NCI-H2081 treated with DMSO at 0.1 percent for 48 hours (cell line): ENCODE measurements at places on chromosomes 3 and 15.

DNA sequence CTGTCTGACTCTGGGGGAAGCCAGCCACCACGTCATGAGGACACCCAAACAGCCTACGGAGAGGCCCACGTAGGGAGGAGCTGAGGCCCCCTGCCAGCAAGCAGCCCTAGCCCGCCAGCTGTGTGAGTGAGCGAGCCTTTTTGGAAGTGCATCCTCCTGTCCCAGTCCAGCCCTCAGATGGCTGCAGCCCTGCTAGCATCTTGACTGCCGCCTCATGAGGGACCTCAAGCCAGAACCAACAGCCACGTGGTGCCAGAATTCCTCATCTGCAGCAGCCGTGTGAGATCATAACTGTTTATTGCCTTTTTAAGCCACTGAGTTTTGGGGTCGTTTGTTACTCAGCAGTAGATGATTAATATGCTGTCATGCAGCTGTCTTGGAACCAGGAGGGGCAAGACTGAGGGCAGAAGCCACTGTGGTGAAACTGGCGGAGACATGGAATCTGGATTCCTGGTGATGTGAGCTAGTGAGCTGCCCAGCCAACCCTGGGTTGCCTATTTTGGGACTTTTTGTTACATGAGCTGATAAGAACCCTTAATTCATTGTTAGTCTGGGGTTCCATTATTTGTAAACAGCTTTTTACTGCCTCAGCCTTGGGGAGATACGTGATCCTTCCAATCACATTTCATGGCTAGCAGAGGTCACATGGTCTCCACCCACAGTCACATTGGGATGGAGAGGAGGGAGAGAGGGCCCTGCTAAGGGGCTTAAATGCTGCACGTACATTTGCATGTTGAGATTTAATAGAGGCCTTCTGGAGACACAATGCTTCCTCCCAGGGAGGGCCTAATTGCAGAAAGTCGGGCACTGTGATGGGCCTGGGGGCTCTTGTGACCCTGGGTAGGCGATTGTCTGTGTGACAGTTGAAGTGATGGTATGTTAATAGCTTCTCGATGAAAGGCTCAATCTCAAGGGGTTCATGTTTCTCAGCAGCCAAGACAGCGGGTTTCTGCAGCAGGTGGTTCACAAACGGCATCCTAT is 73.8 kb downstream of the RPLP1 start:
- no peak for DNase-seq

DNA sequence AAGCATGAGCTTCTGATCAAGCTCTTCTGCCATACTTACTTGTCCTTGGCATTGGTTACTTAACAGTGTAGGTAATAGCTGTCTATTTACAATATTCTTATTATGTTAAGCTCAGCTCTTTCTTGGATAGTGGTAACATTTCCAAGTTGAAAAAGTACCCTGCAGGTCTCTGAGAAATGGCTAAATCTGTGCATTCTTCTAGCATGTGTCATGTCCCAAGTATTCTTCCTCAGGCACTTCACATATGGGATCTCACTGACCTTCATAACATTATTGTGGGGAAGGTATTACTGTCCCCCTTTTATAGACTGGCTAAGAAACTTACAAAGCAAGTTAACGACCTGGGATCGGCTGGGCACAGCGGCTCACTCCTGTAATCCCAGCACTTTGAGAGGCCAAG is 236.1 kb downstream of the RORA start:
- no peak for DNase-seq

- DNase-seq: no peak
Observed at GRCh38 chr15:31932576-31932975, 97.7 kb upstream of the CHRNA7 start.

GRCh38 chr15:71167445-71168165 is 52.3 kb downstream of the THSD4 start:
- no peak for DNase-seq

DNA sequence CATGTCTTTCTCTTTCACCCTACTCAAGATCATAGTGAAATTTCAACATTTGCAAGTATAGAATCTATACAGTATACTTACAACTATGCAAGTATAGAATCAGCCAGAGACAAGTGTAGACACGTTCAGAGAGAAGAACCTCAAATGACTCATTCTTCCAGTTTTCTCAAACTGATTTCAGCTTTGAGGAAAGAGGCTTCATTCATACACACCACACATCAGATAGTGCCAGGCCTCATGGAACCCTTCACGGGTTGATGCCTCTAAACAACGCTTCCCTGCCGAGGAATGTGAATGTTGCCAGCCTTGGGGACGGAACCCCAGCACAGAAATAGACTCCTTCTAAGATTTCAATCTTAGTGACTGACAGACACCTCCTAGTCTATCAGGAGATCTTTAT is 135.7 kb downstream of the FOXP1 start:
- no peak for DNase-seq

GRCh38 chr3:150094150-150094933 is 123.6 kb upstream of the PFN2 start:
- no peak for DNase-seq

DNA sequence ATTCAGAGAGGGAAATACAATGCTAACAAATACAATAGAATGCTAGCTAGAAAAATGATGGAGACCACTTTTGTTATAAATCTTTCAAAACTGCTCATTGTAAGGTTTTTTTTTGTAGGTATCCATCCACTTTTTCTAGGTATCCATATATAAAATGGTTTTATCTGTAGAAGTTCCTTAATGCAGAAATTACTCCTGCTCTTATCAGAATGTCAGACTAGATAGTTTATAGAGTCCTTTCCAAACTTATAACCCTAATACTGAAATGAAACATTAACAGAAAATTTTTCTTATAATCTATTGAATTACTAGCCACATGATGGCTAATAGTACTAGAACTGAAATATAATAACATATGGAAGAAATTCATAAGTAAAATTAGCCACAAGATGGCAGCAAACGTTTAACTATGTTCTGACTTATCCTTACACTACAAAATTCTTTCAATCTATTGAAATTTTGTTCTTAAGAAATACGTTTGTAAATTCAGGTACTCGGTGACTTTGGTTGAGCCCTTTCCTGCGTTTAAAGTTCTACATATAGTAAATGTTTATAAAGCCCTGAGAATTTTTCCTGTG is 58.5 kb downstream of the ECT2 start:
- peak; percentile 37 for DNase-seq

DNA sequence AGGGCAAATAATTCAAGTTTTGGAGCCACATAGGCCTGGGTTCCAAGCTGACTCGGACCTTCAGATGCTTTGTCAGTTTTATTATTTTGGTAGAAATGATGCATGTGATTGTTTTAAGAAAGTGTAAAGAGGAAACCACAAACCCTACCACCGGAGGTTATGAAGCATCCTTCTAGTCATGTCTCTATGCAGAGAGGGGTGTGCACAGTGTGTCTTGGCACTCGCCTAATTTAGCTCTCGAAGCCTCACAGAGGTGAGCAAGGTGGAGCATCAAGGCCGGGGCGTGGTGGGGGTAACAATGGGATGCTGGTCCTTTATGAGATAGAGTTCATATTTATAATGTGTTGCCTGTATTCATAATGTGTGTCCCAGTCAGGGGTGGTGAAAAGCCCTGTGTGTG is 63.7 kb upstream of the SMAD6 start:
- no peak for DNase-seq

GRCh38 chr3:66033241-66034138 is 5.2 kb downstream of the MAGI1 start:
- no peak for DNase-seq

DNA sequence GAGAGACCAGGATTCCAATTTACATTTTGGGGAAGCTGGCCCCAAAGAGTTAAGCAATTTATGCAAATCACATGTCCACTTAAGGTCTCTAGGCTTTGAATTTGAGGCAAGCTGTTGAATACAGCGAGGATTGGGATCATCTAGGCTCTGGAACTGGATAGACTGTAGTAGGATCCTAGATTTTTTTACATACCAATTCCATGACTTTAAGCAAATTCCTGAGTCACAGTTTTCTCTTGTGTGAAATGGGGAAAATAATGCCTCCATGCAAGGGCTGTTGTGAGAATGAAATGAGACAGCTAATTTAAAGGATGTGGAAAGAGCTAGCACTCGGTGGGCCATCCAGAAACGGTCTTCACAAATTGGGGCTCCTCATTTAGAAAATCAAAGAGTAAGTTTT is 103.4 kb downstream of the MINAR1 start:
- no peak for DNase-seq

DNA sequence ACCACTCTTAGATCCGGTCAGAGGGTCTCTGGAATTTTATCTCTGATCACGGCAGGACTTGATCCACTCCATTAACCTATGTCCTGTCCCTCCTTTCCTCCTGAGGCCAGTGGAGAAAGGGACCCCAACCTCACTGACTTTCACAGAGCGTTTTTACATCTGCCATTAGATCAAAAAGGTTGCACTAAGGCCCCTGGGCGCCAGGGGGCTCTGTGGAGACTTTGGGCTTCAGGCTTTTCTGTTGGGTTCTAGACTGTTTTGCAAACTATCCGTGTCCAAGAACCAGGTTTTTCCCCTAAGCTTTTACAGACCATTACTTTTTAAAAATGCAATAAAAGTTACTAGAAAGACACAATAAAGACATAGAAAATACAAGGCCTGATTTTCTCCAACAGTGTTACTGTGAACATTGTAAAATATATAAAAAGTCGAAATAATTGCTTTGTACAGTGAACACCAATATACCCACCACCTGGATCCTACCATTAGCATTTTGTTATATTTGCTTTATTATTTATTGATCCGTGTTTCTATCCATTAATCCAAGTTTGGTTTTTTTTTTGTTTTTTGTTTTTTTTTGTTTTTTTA is 159.7 kb downstream of the POLR2M start:
- DNase-seq: no peak

GRCh38 chr3:182786564-182787196 is 6.6 kb upstream of the ATP11B start:
- DNase-seq: no peak

DNA sequence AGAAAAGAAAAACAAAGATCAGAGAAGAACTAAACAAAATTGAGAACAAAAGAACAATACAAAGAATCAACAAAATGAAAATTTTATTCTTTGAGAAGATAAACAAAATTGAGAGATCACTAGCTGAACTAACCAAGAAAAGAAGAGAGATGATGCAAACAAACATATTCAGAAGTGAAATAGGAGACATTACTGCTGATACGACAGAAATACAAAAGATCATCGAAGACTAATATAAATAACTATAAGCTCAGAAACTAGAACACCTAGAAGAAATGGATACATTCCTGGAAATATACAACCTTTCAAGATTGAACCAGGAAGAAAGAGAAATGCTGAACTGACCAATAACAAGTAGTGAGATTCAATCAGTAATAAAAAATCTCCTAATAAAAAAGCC is 533.1 kb upstream of the PPP2R3A start:
- DNase-seq: no peak

DNA sequence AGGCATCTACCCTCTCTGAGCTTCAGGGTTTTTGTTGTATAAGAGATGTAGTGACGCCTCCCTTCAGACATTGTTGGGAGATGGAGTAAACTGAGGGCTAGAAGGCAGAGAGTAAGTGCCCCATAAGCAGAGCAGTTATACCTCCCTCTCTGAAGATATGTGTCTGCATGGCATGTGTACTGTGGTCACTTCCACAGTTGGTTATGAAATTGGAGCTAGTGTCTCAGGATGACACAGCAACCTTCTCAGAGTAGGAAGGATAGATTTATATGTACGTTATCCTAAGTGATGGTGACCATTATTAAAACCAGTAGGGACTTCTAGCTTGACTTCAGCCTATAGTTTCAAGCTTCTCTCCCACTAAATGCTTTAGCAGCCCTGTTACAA is 17.9 kb downstream of the PXK start:
- no peak for DNase-seq

- DNase-seq: no peak
Observed at GRCh38 chr3:171092467-171092911, 66.0 kb upstream of the SLC2A2 start.

GRCh38 chr3:28467414-28467813 is 118.8 kb upstream of the AZI2 start:
- no peak for DNase-seq

- DNase-seq: no peak
Observed at GRCh38 chr3:40979962-40980361, 219.3 kb upstream of the CTNNB1 start.

- DNase-seq: no peak
Observed at GRCh38 chr15:100201376-100202280, 140.1 kb downstream of the ADAMTS17 start.

GRCh38 chr3:28612232-28612631 is 263.6 kb upstream of the AZI2 start:
- DNase-seq: peak; percentile 7

DNA sequence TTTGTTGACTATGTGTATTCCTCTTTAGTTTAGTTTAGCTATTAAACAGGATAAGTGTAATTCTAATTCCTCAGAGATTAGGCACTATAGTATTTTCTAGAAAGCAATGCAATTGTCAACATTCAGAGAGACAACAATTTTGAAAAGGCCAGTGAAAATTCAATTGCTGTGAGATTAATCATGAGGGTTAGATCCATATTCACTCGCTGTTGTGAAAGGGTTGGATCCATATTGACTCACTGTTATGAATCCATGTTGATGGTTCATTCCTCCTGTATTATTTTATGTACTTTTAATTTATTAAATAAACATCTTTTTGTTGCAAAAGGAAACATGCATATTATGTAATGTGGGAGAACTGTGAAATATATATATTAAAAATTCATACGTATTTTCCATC is 641 bp downstream of the TRAT1 start:
- DNase-seq: no peak

DNA sequence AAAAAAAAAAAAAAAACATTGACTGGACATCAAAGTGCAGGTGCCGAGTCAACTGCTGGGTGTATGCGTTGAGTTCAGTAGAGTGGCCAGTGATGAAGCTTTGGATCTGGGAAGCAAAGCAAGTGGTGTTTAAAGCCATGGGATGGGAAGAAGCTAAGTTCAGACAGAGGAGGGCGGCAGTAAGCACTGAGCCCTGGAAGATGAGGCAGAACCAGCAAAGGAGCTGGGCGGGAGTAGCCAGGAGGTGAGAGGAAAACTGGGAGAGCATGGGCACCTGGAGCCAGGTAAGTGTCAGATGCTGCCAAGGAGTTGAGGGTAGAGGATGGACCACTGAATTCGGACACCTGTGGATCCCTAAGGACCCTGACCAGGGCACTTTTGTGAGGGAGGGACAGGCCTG is 11.4 kb upstream of the GNAI2 start:
- no peak for DNase-seq

DNA sequence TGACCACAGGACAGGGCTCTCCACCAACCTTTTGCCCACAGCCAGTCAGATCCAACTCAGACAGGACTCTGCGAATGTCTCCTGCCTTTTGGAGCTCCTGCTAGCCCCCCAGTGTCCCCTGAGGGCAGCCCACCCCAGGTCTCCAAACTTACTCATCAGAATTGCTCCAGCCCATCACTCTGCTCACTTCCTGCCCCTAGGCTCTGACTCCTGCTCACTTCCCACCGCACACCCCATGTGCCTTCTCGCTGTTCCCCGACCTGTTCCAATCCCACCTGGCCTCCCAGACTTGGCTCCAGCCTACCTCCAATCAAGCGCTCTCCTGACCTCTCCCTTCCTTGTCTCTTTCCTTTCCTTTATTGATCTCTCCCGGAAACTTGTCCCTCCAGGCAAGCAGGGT is 5.9 kb upstream of the STRA6 start:
- DNase-seq: no peak

GRCh38 chr3:134325061-134325705 is 49.1 kb downstream of the AMOTL2 start:
- no peak for DNase-seq

- no peak for DNase-seq
Observed at GRCh38 chr3:39166134-39166710, 12.8 kb upstream of the CSRNP1 start.
